Spleen (tissue), 13 donors: ENCODE measurements at places on chromosomes 6 and 20. TPM values are rescaled to one million over a fixed set of nuclear protein-coding genes. Genes with fewer than 3 reads are reported as not detected.

DNA sequence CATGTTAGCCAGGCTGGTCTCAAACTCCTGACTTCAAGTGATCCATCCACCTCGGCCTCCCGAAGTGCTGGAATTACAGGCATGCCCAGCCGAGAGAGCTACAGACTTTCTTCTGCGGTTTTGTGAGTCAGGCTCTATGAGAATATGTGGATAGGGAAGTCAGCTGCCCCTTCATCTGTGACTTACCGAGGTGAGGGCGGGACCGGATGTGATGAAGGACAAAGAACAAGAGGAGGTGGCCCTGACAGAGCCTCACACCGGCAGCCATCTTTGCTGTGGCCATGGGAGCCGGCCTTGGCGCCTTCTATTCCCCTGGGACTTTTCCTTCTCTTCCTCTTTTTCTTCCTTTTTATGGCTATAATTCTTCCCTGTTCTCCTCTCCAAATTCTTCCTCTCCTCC is 67.0 kb downstream of the IYD start:
- H3K4me3 ChIP-seq: no peak overlapping the region
- no peaks in the 10 kb centered on the region for H3K27me3 ChIP-seq
- H3K36me3 ChIP-seq: no peaks in the 10 kb centered on the region
- no peak for DNase-seq

- H3K4me1 ChIP-seq: no peaks in the 10 kb centered on the region
- H3K4me3 ChIP-seq: no peak overlapping the region
- no peaks in the 10 kb centered on the region for H3K36me3 ChIP-seq
- DNase-seq: no peak
Measured at GRCh38 chr20:20181322-20181721, 129.0 kb downstream of the CFAP61 start.

DNA sequence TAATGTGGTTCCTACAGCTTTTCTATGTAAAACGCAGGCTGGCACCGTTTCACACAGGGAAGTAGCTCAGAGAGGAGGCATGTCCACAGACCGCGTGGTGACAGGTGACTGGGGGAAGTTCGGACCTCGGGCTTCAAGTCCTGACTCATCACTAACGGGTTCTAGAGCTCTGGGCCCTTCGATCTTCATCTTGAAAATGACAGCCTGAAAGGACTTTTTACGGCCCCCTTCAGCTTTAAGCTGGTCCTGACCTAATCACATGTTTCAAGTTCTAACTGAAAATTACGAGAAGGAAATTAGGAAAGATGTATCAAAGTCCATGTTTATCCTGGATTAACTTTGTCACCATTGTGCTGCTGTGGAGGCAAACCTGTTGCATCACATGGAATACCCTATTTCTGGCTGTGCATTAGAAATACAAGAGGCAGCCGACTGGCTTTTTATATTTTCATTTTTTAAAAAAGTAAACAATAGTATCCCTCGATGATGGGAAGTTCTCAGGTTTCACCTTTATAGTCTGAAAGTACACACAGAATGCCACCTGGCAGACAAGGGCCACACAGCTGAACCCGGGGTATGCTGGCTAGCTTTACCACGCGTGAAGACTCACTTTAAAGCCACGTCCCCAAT is 2.0 kb downstream of the MAN1A1 start:
- no peaks in the 10 kb centered on the region for H3K27me3 ChIP-seq
- no peaks in the 10 kb centered on the region for H3K36me3 ChIP-seq
- DNase-seq: peak; percentile 91
- H3K27ac ChIP-seq: peak overlapping the region; percentile 98
- H3K4me1 ChIP-seq: peaks cover 81% of the 10 kb centered on the region
- H3K4me3 ChIP-seq: peak overlapping the region; percentile 80

DNA sequence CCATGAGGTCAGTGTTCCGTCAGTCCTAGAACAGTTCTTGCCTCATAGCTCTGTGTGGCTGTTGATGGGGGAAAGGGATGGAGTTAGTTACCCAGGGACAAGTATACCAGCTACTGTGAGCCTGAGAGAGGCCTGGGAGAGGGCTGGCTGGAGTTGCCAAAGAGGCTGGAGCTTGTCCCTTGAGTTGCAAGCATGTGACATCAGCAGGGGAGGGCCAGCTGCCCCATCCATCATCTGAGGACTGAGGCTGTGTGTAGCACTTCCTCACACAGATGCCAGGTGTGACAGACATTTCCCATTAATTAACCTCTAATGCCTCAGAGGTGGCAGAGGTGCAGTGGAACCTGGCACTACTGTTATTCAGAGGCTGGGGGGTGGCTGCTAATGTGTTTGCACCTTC is 131.6 kb downstream of the PHACTR3 start:
- no peak for DNase-seq
- no peaks in the 10 kb centered on the region for H3K36me3 ChIP-seq
- no peaks in the 10 kb centered on the region for H3K4me1 ChIP-seq
- no peaks in the 10 kb centered on the region for H3K27me3 ChIP-seq

- H3K4me3 ChIP-seq: peak overlapping the region; percentile 75
- H3K27ac ChIP-seq: peak overlapping the region; percentile 93
- peaks cover 19% of the 10 kb centered on the region for H3K36me3 ChIP-seq
- no peaks in the 10 kb centered on the region for H3K27me3 ChIP-seq
- H3K4me1 ChIP-seq: peaks cover 5% of the 10 kb centered on the region
- DNase-seq: no peak
Measured at GRCh38 chr20:33664085-33664761, 2.1 kb downstream of the C20orf144 start.

- DNase-seq: no peak
- H3K27ac ChIP-seq: no peak overlapping the region
- H3K27me3 ChIP-seq: peaks cover 12% of the 10 kb centered on the region
- H3K4me1 ChIP-seq: no peaks in the 10 kb centered on the region
Measured at GRCh38 chr6:112205427-112206109, 48.8 kb downstream of the LAMA4 start.

- no peaks in the 10 kb centered on the region for H3K27me3 ChIP-seq
- no peak for DNase-seq
- no peaks in the 10 kb centered on the region for H3K36me3 ChIP-seq
- H3K4me3 ChIP-seq: no peak overlapping the region
Measured at GRCh38 chr6:112639391-112639831, 292.3 kb downstream of the RFPL4B start.

DNA sequence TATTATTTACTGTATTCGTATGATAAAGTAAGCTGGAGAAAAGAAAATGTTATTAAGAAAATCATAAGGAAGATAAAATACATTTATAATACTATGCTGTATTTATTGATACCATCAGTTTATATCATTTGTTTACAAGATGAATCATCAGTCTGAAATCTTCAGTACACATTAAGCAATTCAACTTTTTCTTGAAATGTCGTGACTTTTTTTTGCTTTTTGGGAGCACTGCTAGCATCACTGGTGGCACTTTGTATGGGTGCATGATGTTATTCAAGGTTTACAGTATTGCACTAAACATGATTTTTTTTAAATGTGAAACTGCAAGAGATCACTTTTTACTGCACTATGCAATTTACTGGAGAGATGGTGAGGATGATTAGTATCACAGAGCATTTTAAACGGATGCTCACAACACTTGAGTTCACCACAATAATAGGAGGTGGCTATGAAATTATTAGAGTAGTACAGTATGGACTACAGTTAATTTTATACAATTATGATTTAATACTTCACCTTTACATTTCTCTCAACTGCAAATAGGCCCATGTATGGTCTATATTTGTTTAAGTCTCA is 85.9 kb downstream of the SNAP25 start:
- H3K27ac ChIP-seq: no peak overlapping the region
- no peak overlapping the region for H3K4me3 ChIP-seq
- H3K27me3 ChIP-seq: no peaks in the 10 kb centered on the region
- H3K36me3 ChIP-seq: no peaks in the 10 kb centered on the region
- DNase-seq: no peak
- no peaks in the 10 kb centered on the region for H3K4me1 ChIP-seq

DNA sequence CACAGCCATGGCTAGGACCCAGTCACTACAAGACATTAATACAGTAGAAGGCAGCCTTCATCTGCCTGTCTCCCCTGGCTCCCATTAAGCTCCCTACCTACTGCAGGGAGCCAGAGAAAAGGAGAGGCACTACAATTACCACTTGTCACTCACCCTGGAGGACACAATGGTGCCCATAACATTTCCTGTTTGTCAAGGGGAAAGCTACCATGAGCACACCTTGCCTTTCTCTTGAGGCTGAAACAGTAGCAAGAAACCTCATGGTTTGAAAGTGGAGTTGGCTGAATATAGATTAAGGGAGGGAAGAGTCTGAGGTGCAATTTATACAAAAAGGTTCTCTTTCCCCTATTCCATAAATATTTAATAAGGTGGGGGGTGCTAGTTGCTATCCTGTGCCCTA is 27.9 kb downstream of the STK38 start:
- no peaks in the 10 kb centered on the region for H3K4me1 ChIP-seq
- H3K27ac ChIP-seq: no peak overlapping the region
- H3K27me3 ChIP-seq: no peaks in the 10 kb centered on the region
- DNase-seq: no peak
- H3K4me3 ChIP-seq: no peak overlapping the region
- peaks cover 74% of the 10 kb centered on the region for H3K36me3 ChIP-seq

DNA sequence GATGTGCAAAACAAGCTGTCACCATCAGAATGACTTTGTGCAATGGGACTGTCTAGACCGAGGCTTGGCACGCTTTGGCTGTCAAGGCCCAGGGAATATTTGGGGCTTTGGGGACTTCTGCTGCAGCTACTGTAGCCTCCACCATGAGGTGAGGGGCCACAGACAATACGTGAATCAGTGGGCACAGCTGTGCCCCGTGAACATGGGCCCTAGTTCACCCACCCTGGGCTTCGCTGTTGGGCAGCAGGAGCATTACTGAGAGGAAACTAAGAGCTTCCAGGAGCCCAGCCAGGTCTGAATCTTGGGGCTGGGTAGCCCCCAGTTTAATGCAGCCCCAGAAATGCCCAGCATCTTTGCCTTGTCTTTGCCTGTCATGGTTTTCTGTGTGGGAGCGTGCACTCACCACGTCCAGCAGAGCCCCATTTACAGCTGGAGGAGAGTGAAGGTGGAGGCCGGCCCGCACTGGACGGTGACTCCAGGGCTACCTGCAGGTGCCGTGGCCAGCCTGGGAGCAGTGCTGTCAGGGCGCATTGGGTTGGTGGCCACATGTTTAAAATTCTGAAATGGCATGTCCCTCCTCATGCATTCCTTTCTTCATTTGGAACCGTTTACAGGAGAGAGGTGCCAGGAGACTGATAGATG is 34.7 kb downstream of the DUSP22 start:
- H3K27ac ChIP-seq: peak overlapping the region; percentile 4
- no peaks in the 10 kb centered on the region for H3K36me3 ChIP-seq
- no peaks in the 10 kb centered on the region for H3K27me3 ChIP-seq

DNA sequence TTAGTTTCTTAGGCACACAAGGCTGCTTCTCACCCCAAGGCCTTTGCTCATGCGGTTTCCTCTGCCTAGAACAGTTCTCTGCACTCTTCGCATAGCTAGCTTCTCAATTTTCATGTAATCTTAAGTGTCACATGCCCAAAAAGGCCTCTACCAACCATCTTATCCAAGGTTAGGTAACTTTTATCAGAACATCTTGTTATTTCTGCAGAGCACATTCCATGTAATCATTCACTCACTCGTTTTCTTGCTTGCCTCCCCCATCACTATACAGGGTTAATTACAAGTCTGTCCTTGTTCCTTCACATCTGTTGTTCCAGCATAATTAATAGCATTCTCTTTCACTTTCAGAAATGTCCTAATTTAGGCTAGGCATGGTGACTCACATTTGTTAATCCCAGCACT is 53.8 kb downstream of the NCOA6 start:
- peaks cover 25% of the 10 kb centered on the region for H3K4me1 ChIP-seq
- DNase-seq: no peak
- peaks cover 98% of the 10 kb centered on the region for H3K36me3 ChIP-seq

GRCh38 chr20:49751397-49751736 is 37.7 kb upstream of the B4GALT5 start:
- H3K4me1 ChIP-seq: peaks cover 36% of the 10 kb centered on the region
- no peak overlapping the region for H3K4me3 ChIP-seq
- peak overlapping the region; percentile 56 for H3K27ac ChIP-seq
- DNase-seq: no peak
- no peaks in the 10 kb centered on the region for H3K27me3 ChIP-seq

GRCh38 chr6:111841822-111842221 is 31.4 kb downstream of the FYN start:
- H3K4me1 ChIP-seq: peaks cover 47% of the 10 kb centered on the region
- H3K27ac ChIP-seq: peak overlapping the region; percentile 75
- no peaks in the 10 kb centered on the region for H3K27me3 ChIP-seq
- no peak overlapping the region for H3K4me3 ChIP-seq
- DNase-seq: peak; percentile 74
- H3K36me3 ChIP-seq: no peaks in the 10 kb centered on the region

DNA sequence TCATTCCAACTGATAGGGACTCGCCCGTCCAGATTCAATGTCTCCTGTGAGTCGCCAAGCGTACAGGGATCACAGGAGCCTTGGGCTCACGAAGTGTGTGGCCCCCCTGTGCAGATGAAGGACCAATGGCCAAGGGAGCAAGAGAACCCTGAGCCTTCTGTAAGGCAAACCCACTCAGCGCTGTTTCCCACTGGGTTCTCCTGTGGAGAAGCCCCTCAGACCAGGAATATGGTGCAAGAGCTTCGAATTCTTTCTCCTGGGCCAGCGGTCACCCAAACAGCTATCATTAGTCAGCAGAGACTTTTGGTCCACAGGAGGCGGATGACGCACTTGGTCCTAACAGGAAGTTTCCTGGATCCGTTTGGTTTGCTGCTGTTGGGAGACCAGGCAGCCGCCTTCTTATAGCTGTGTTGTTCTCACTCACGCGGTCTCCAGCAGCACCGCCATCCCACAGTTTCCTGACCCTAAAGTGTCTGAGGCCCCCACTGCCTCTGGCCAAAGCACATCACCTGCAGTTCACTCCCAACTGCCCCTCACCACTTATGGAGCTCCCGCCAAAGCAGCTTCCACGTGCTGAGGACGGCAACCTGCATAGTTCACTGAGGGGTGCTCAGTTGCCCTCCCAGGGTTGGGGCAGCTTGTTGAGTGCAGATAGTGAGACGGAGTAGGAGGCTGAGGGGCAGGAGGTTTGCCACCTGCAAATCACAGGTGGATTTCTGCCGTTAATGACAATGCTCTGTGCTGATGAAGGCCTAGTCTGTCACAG is 268.6 kb downstream of the ERMARD start:
- no peak overlapping the region for H3K4me3 ChIP-seq
- H3K27me3 ChIP-seq: peaks cover 30% of the 10 kb centered on the region
- H3K27ac ChIP-seq: no peak overlapping the region
- DNase-seq: no peak
- H3K36me3 ChIP-seq: no peaks in the 10 kb centered on the region
- H3K4me1 ChIP-seq: no peaks in the 10 kb centered on the region

GRCh38 chr20:57652606-57653545 is 32.6 kb upstream of the ZBP1 start:
- H3K4me3 ChIP-seq: no peak overlapping the region
- peaks cover 13% of the 10 kb centered on the region for H3K4me1 ChIP-seq

GRCh38 chr20:18567739-18568091 is 483 bp downstream of the SMIM26 start:
- no peaks in the 10 kb centered on the region for H3K27me3 ChIP-seq
- peak overlapping the region; percentile 76 for H3K27ac ChIP-seq
- peaks cover 40% of the 10 kb centered on the region for H3K36me3 ChIP-seq
- DNase-seq: no peak
- peaks cover 31% of the 10 kb centered on the region for H3K4me1 ChIP-seq

GRCh38 chr6:153062516-153062915 is 60.0 kb upstream of the MTRF1L start:
- H3K27me3 ChIP-seq: no peaks in the 10 kb centered on the region
- no peaks in the 10 kb centered on the region for H3K36me3 ChIP-seq
- DNase-seq: no peak
- no peak overlapping the region for H3K4me3 ChIP-seq
- H3K27ac ChIP-seq: no peak overlapping the region

RTN4IP1 gene
- polyA plus RNA-seq: 4.7 TPM

PDYN gene
- polyA plus RNA-seq: not detected

LY6G6F gene
- 0.68 TPM for polyA plus RNA-seq

TAAR5 gene
- polyA plus RNA-seq: not detected

ENPP4 gene
- polyA plus RNA-seq: 5.9 TPM

BRPF3 gene
- polyA plus RNA-seq: 2.4 TPM

UNC5CL gene
- 2.8 TPM for polyA plus RNA-seq

RUNX2 gene
- polyA plus RNA-seq: 1.6 TPM

TMEM151B gene
- 0.11 TPM for polyA plus RNA-seq
